ENCODE measurements at places on chromosomes 3 and 15. TPM values are rescaled to one million over a fixed set of nuclear protein-coding genes. Genes with fewer than 3 reads are reported as not detected.
A peak's percentile ranks its signal among the peaks of the same experiment; 100 is the strongest.

DNA sequence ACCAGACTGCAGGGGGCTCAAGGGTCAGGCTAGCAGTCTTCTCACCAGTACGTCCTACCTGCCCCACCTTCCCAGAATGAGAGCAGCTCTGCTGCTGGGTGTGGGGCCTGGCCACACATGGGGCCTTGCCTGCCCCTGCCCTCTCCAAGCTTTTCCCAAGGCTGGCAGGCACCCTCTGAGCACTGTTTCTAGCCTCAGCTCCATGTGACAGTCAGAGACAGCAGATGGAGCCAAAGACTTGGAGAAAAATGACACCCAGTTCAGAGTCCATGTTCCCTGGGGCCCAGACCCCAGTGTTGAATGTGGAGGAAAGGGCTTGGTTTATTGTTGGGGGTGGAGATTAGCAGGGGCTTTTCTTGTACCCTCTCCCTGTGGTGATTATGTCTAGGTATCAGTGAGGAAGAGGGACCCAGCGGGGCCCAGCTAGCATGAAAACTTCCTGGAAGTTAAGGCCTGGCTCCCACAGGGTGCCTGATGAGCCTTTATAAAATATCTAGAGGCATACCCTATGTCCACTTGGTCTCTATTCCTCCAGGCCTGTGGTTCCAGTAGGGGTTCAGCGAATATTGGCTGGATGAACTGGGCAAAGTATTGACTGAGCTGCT lies 153.8 kb downstream of the EEFSEC start:
- DNase-seq = no peak

DNA sequence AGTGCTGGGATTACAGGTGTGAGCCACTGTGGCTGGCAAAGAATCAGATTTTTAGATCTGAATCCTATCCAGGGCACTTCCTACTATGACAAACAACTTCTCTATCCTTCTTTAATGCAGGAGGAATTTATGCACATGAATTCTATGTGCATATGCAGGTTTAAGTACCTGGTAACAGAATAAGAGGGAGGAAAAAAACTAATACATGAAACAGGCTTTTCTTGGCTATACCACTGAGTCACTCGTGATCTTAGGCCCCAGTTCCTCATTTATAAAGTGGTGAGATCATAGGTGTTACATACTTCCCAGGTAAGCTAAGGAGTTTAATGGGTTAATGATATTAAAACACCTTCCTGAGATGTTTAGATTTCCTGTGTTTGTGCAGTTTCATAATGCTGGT lies 108.2 kb downstream of the TP63 start:
- no peak for DNase-seq

DNA sequence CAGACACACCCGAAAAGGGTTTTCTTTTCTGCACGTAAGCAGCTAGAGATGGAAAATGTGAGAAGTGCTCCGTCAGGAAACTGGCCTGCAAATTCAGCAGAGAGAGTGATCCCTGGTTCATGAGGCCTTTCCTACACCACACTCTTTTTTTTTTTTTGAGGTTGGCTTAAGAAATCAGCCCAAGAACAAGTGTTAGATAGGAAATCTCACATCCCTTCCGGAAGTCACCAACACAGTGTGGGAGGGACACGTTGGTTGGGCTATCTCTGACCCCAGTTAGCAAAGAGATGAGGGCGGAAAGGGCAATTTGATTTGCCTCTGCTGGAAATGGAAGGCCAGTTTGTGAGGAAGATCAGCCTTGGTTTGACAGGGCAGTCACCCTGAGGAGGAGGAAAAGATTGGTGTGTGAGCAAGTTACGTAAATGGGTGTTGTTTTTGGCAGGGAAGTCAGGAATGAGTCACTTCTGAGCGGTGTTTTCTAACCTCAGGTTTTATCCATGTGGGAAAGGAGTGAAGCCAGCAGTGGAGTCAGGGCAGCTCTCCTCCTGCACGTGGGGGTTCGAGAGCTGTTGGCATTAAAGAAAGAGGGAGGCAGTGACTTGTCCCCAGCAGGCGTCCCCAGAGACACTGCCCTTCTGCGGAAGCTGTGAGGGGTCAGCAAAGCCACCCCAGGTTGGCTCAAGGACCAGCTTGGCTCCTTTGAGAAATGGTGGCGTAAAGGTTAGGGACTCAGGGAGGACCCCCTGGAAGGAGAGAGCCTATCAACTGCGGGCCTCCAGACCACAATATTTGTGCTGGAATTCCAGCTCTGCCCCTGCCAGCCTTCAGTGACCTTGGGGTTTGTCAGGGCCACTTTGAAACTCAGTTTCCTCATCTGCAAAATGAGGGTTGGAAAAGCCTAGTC lies 237.6 kb upstream of the BHLHE40 start:
- DNase-seq = peak; percentile 42

GRCh38 chr15:87569581-87569980 lies 687.0 kb downstream of the NTRK3 start:
- no peak for DNase-seq

DNA sequence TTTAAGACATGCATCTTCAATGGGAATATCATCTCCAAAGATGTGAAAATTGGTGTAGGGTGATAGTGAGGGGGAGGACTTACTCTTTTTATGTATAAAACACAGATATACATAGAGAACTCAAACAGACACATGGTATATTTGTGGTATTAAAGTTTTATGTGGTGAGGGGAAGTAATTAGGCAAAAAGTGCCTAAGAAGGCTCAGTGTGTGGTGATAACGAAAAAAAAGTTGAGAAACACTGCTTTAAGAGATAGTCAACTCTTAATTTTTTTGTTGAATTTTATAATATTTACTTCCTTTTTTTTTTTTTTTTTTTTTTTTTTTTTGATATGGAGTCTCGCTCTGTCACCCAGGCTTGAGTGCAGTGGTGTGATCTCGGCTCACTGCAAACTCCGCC lies 174.2 kb upstream of the FRMD4B start:
- DNase-seq = no peak

DNA sequence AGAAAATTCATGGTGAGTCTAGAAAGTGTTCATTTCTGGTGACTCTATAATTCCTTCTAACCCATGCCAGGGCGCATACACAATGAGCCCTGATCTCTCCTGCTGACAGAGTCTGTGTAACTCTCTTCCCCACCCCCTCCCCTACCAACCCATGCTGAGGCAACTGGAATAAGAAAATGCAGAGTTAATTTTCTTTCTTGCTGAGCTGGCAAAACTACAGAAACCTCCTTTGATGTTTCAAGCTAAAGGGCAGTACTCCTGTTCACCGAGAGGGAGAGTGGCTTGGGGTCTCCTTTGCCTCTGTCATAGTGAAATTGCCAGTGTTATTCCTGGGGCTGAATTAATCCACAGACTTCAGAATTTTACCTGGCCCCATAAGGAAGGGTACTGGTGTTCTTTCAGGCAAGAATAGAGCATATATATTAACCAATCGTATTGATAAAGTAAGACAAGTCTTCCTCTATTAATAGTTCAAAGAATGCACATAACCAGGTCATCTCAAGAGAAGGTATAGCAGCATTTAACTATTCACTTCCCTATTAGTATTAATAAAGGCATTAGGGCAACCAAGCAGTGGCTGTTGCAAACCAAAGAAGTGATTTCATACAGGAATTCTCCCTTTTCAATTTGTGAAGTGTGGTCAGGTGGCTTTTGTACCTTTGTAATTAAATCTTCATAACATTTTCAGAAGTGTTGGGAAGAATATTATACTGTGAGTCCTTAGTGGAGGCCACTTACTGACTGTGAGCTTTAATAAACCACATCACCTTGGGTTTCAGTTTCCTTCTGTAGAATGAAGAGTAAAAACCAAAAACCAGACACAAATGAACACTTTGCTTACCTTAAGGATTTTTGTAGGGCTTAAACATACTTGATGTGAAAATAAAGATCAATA lies 4.1 kb downstream of the GAP43 start:
- no peak for DNase-seq

DNA sequence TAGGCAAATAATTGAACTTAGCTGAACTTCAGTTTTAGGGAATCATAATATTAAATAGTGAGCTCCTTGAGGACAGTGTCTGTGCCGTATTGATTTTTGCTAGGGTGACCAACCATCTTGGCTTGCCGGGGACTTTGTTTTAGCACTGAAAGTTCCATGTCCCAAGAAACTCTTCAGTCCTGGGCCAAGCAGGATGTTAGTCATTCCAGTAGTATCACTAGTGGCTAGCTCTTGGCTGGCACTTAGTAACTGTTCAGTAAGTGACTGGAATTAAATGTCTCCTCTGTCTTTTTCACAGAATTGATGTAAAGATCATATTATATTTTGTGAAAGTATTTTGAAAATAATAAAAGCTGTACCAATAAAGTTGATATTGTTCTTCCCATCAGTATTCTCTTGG lies 42.3 kb downstream of the RSRC1 start:
- no peak for DNase-seq

- DNase-seq = no peak
Observed at GRCh38 chr3:29004885-29005599, 275.8 kb upstream of the RBMS3 start.

GRCh38 chr3:119588112-119588511 lies 8.8 kb downstream of the ADPRH start:
- no peak for DNase-seq

The OIP5 gene
- total RNA-seq = 2.4 TPM

The KLHL40 gene
- 0.41 TPM for total RNA-seq

The LRRC34 gene
- total RNA-seq = 5.3 TPM

The C15orf61 gene
- 23.6 TPM for total RNA-seq

The UPK1B gene
- total RNA-seq = not detected

The RBP2 gene
- total RNA-seq = not detected

The CLDN1 gene
- 4.1 TPM for total RNA-seq

The KAT2B gene
- total RNA-seq = 10.2 TPM

Data from frontal cortex (tissue), 4 donors.